Fibroblast of lung (primary cell): ENCODE measurements at places on chromosomes 7 and 10. TPM values are rescaled to one million over a fixed set of nuclear protein-coding genes. Genes with fewer than 3 reads are reported as not detected.

DNA sequence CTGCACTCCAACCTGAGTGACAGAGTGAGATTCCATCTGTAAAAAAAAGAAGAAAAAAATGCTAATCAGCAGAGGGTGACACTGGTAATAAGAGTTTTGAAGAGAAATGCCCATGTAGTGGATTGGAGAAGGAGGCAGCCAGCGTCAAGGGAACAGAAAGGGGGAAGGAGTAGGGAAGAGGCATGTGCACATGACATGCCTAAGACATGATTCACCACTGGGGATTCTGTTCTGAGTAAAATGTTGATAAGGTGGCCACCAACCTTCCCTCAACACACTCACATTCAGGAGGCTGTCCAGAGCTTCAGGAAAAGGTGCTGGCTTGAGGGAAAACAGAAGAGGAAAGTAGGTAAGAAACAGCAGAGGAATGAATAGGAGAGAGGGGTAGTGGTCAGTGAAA, 39.9 kb downstream of the AKR1D1 start:
- peak; percentile 9 for DNase-seq

- no peak for DNase-seq
Observed at GRCh38 chr10:132845780-132846595, 60.0 kb upstream of the NKX6-2 start.

DNA sequence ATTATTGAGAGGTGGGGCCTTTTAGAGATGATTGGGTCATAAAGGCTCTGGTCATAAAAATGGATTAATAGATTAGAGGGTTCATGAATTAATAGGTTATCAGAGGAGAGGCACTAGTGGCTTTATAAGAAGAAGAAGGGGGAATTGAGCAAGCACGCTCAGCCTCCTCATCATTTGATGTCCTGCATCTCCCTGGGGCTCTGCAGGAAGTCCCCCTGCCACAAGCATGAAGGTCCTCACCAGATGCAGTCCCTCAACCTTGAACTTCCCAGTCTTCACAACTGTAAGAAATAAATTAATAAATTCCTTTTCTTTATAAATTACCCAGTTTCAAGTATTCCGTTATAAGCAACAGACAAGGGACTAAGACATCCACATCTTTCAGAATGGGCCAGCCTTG, 17.1 kb upstream of the C10orf67 start:
- DNase-seq = no peak

The PPRC1 gene
- 13.5 and 21.0 TPM in 2 replicates for polyA plus RNA-seq

The VGF gene
- 0.14 TPM in 1 of 2 replicates, not detected in the other for polyA plus RNA-seq
